ENCODE measurements at places on chromosomes 2 and 18.

- DNase-seq = no peak
These were observed 3.2 kb downstream of the METTL4 start for GRCh38 chr18:2568129-2568528.

DNA sequence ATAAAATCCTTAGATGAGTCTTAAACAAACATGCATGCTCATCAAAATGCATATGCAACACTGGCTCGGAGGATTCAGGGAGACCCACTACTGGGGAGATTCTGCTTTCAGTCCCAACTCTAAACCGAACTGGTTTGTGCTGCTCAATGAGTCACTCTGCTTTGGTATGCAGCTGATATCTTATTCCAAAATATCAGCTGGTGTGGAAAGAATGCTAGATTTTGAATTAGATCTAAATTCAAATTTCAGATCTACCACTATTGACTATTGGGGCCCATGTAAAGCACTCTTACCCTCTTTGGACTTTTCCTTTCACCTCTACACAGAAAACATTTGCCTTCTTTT lies 39.2 kb upstream of the TTN start:
- DNase-seq = no peak

- no peak for DNase-seq
These were observed 171.1 kb downstream of the CCDC102B start for GRCh38 chr18:68969027-68969426.

DNA sequence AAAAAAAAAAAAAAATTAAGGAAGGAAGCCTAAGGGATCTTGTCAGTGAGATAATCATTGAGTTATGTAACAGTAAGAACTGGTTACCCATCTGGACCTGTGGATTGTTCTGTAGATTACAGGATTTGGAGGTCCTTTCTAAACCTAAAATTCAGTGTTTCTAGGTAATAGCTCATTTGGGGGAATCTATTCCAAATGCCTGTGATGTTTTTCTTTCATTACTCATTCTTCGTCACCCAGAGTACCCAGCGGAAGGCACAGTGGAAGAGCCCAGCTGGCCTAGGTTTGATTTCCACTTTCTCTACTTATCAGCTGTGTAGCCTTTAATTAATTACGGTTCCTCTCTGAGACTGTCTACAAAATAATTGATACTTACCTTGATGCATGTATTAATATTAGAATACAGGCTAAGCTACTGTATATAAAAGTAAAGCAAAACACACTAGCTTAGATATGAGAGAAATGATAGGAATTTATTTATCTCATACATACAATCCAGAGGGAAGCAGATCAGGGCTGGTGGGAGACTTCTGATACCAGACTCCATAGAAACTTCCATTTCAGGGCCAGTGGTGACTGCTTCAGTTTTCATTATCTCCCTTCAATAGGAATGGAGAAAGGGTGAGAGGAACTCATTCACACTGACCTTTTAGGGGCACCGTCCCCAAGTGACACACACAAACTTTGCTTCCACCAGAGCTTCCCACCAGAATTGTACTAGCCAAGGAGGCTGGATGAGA lies 115.8 kb upstream of the NOSTRIN start:
- DNase-seq = no peak

DNA sequence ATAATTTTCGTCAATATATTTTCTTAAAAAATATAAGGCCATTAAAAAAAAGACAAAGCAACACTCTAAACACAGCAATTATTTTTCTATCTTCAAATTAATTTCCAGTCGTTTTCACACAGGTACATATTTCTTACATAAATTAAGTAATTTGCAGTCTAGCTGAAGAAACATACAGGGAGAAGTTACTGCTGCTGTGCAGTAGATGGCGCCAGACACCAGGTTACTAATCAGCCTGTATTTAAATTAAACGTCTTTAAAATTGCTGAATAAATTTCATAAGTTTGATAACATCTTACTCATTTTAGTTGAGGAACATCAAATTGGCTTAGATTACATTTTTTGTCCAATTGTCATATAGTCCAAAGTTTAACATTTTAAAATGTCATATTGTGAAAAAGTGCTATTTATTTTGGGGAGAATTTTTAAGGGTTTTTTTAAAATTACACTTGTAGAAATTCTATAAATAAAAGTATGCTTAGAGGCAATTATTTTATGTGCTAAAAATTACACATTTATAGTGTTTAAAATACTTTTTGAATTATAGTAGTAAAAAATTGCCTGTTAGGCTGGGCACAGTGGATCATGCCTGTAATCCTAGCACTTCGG lies 88.4 kb downstream of the PMAIP1 start:
- DNase-seq = no peak

DNA sequence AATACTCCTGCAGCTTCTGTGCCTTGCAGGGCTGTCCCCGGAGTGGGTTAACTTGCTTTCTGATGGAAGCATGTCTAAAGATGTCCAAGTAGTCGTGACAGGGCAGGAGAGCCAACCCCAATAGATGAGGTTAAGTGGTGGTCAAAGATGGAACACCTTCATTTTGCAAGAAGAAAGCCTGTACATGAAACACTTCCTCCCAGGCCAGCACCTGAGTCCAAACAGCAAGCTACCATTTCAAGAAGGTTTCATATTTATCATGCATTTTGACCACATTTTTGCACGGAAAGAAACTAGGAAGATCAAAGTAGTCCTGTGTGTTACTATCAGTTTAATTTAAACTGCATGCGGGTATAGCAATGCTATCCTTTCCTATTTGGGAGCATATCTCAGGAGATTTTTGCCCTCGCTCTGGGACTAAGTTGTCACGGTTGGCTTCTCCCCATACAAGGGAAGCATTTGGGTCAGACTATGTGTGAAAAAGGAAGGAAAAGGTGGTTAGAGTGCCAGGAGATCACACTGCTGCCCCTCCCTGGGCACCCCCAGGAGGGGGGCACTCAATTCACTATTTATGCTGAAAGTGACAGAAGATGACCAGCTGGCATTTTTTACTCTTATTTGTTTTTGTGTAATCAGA lies 187.6 kb downstream of the ZNF521 start:
- no peak for DNase-seq

- DNase-seq = no peak
These were observed 510.9 kb downstream of the PARD3B start for GRCh38 chr2:205056151-205056561.

GRCh38 chr2:46170611-46171350 lies 126.4 kb upstream of the EPAS1 start:
- DNase-seq = no peak

DNA sequence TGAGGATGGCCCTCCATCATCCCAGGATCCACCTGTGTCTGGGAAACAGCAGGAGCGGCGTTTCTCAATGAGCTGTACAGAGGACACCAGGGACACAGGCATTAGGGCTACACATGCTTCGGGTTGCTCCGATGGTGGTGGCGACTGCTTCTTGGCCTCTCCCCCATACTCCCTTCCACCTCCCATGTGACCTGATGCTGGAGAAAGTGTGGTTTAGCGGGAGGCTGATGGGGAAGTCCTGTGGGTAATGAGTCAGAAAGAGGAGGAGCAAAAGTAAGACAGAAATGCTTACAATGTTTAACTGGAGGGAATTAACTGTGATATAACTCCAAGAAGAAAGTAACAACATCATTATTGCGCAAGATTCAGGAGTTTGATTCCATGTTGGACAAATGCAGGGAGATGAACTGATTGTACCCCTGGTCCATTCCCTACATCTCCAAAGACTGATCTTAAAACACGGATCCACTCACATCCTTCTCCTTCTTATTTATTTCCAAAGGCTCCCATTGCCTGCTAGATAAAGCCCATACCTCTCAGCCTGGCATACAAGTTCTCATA lies 186.6 kb downstream of the NRP2 start:
- peak; percentile 69 for DNase-seq

- peak; percentile 71 for DNase-seq
These were observed at the start of gene NRP2 for GRCh38 chr2:205682239-205682970. NRP2 (plus strand) TSS chr2:205682501; CDS start chr2:205683291, 790 bp downstream.

GRCh38 chr2:3036432-3037125 lies 341.0 kb downstream of the EIPR1 start:
- no peak for DNase-seq
